NCI-H1105 (cell line): ENCODE measurements at places on chromosomes 11 and 22.

- no peak for DNase-seq
Observed at GRCh38 chr11:19429108-19429760, 188.5 kb upstream of the E2F8 start.

- no peak for DNase-seq
Observed at GRCh38 chr22:24265734-24266133, 4.9 kb upstream of the SPECC1L start.

GRCh38 chr11:106133529-106133928 is 56.1 kb downstream of the AASDHPPT start:
- DNase-seq: no peak

GRCh38 chr11:57266157-57266556 is 29.1 kb upstream of the APLNR start:
- no peak for DNase-seq

DNA sequence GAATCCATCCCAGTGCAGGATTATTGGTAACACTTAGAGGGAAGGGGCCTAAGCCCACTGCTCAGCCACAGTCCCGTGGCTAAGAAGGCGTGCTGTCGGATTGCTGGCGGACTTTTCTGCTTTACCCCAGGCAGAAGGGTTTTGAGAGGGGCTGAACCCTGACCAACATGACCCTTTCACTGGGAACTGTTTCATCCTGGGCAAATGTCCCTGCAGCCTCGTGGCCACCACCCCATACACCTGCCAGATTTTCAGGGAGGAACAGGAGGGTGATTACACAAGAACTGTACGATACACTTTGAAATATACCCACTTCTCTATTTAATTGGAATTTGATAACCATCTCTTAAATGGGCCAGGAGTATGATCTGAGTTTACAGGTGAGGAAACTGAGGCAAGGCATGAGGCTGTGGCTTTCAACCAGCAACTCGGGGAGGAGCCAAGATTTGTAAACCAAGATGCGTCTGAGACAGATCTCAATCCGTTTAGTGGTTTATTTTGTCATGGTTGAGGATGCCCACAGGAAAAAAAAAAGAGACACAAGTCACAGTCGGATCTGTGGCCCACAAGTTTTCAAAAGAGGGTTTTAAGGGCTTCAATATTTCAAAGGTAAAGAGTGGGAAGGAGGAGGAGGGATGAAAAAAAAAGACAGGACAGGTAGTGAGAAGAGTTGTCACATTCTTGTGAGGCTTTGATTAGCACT is 6.1 kb upstream of the APOL3 start:
- DNase-seq: no peak

GRCh38 chr22:34111210-34111824 is 191.0 kb upstream of the LARGE1 start:
- DNase-seq: peak; percentile 41

- no peak for DNase-seq
Observed at GRCh38 chr11:67213178-67213621, 53.1 kb upstream of the GRK2 start.

DNA sequence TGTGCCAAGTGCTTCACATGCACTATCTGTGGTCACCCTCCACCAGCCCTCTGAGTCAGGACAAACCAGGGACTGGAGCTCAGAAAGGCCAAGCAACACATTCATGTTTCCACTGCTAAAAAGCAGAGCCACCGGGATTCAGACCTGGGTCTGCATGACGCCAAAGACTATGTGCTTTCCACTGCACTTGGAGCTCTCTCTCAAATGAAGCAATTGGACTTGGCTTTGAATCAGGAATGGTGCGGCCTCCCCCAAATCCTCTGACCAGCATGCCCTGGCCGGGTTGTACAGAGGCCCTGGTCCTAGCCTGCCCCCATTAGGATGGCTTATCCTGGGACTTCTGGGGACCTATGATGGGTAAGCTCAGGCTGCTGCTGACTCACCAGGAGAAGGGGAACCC is 80.7 kb downstream of the PKNOX2 start:
- DNase-seq: no peak

DNA sequence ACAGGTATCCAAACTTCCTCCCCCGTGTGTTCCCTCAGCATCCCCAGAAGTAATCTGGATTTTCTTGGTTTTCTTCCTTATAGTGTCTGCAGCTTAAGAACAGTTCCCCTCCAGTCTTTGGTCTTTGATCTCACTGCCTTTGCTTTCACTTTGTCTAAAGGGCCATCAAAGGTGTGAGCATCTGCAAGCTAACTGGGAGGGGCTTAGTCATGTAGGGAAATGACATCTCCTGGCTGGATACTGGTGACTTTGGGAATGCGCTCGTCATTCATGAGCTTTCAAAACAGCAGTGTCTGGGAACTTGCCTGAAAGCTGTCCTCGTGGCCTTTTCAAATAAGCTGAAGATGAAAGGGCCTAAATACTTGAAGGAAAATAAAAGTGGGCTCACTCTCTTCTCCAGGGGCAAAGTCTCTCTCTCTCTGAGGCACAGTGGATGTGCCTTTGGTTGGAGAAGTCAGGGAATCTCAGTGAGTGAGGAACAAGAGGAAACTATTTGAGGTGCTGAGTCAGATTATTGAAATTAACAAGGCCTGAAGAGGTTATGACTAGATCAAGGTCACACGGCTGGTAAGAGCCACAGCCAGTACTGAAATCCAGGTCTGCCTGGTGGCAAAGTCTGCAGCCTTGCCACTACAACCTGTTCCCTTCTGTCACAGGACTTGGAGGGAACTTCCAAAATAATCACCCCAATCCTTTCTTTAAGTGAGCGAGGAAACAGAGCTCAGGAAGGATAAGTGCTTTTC is 45.6 kb upstream of the TENM4 start:
- DNase-seq: no peak

DNA sequence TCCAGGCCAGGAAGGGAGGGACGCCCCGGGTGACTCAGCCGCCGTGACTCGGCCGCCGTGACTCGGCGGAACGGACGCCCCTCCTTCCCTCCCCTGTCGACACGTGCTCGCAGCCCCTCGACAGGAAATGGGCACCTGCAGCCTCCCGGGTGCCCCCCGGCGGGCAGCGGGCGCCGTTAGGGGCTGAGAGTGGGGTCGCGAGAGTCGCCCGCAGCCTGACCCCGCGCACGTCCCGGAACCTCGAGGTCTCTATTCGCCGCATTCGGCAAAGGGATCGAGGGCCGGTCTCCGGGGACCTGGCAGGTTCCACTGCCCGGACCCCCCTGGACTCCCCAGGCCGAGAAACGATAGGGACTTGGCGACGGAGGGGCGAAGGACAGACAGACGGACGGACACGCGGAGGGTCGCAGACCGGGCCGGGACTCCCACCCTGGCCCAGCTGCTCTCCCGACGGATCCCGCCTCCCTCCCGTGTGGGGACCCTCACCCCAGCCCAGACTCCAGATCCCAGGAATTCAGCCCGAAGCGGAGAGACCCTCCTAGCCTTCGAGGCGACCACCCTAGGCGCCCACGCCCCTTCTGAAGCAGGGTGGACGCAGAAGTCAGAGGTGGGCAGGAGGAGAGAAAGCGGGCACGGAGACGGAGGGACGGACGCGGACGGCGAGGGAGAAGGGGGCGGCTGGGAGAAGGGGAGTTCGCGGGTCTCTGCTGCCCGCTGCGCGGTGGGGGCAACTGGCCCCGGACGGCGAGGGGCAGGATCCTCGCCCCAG is 648 bp downstream of the FOSL1 start:
- DNase-seq: no peak

GRCh38 chr11:64520013-64520412 is 71.0 kb upstream of the SLC22A12 start:
- no peak for DNase-seq

DNA sequence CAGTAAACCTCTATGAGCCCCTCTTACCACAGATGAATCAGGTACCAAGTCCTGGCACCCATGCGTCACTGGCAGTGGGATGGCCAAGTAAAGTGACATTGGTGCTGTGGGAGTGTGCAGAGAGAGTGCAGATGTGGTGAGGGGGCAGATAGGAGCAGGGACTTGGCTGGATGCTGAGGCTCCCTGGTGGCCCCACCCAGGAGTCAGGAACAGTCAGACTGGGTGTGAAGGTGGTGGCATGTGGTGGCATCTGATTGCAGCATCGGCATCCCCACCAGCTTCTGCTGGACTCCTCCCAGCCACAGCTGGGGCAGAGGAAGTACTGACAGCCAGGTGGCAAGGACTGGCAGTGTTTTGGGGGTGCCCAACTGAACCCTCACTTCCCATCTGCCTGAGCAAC is 11.4 kb downstream of the DGAT2 start:
- no peak for DNase-seq

- DNase-seq: no peak
Observed at GRCh38 chr22:30876915-30877553, 91.5 kb downstream of the MORC2 start.

DNA sequence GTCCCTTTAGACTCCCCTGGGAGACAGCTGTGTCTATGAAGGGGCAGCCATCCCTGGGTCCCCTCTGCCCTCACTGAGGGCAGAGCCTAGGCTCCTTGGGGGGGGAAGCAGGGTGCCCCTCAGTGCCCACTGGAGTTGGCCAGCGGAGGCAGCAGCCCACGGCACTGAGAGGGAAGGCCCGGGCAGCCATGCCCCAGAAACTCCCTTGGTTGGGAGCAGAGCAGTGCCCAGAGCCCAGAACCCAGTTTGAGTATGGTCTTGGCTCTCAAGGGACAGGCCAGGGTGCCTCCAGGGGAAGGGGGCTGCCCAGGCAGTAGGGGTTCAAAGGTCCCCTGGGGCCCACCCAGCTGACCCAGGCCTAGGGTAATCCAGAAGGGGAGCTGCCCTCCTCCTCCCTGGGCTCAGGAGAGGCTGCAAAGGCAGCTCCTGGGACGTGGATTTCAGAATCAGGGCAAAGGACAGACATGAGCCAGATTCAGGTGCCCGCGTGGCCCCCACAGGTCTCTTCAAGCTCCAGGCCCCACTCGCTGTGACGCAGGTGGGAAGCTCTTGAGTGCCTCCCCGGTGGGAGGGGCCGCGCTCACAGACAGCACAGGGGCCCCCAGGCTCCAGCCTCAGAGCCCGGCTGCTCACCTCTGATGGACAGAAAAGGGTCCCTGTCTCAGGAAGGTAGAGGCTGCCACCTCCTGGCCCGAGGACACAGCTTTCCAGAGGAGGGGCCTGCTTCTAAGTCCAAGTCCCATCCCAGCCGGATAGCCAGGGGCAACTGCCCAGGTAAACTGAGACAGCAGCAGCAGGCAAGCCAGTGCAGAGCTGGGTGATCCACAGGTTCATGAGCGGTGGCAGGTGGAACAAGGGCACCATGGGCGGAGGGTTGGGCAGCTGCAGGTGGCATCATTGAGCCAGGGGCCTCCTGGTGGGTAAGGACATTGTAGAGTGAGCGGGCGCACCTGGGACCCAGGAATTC is 2.6 kb downstream of the C11orf21 start:
- DNase-seq: peak; percentile 7
